ENCODE measurements at places on chromosomes 4 and X.

GRCh38 chrX:136689436-136689835 lies 41.5 kb downstream of the CD40LG start:
- peak; percentile 60 for DNase-seq

DNA sequence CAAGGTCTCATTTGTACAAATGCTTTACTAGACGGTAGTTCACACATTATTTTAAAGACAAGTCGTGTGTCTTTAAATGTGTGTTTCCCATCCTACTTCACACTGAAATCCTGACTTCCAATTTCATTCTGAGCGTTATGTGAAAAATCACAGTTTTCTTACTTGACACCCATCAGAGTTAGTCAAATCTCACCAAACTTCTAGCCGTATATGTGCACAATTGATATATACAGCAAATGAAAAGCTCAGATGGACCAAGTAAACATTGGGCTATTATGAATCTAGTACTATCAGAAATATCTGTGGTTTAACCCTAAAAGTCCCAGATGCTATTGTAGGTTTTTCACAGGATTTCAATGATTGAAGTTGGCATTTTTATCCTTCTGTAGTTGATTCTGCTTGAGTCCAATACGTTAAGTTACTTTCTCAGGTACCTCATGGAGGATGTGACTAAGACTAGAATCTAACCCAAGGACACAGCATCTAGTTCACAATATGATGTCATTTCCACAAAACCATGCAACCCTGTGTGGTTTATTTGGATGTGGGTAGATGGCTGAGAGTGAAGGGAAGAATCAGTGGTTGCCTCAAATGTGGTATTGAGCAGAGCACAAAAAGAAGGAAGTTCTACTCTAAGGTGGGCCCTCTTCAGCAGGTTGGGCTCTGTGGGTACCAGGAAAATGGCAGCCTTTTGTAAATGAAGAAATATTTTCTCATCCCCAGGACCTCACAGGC lies 22.1 kb upstream of the TRIM60 start:
- DNase-seq, result no peak

DNA sequence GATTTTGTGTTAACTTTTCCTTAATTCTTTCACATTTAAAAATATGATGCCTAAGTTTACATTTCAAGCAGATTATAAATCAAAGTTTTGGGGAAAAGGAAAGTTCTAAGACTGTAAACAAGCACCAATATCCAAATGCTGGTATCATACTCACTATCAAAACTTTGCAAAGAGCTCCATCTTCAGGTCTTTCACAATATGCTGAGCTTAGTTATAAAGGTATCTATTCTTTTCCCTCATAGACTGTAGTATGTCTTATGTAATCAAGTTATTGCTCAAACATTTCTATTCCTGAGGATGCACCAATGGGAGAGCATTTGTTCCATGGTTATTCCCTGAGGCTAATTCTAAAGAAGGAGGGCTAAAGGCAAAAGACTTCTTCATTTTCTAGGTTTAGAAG lies 207.9 kb upstream of the FAM241A start:
- DNase-seq, result no peak

- DNase-seq, result no peak
Measured at GRCh38 chrX:65920620-65921019, 119.3 kb downstream of the VSIG4 start.

DNA sequence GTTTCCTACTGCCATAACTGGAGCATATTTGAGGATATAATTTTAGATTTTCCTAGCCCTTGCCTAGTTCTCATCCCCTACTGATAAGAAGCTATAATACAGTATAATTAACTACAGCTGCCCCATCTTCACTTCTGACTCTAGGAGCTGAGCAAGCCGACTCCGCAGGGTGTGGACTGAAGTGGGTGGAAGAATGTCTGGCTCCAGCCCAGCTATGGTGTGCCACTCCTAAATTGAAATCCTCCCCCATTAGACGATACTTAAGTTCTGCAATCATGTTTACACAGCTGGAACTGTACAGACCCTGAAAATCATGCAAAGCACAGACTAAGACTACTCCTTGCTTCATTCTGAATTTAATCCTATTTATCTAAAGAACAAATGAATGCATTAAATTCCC lies 93.1 kb downstream of the PCDH19 start:
- DNase-seq, result no peak

DNA sequence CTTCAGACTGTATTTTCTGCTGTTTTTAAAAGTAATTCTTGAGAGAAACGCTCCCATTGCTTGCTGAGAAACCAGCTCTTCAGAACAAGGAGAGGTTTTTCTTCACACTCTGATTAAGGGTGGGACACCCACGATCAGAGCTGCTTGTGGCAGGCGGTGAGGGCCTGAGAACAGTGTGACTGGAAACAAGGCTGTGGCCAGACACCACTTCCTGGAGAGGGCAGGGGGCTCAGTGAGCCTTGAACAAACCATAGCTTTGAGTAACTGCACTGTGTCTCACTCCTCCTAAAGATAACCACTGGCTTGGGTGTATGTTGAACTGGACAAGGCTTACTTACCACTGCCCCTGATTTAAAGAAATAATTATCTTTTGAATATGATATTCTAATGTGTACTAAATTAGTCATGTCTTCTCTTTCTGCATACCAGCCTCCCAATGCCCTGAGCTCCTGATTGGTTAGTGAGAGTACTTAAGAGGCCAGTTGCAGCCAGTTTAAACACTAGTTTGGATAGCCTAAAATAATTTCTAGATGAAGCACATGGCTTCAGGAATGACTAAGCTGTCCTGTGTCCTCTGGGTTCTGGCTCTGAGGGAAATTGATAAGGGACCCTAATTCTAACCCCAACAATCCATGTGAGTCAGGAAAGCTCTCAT lies 3.7 kb upstream of the GPR82 start:
- DNase-seq, result no peak

Measured in non-pigmented ciliary epithelial cell (primary cell).